ENCODE measurements at places on chromosomes 12 and 14. TPM values are rescaled to one million over a fixed set of nuclear protein-coding genes. Genes with fewer than 3 reads are reported as not detected.

The CPNE6 gene
- not detected for total RNA-seq

The NID2 gene
- 1.6 TPM for total RNA-seq

The INHBC gene
- not detected for total RNA-seq

The SOCS2 gene
- 24.1 TPM for total RNA-seq

The PKP2 gene
- 37.1 TPM for total RNA-seq

The TMEM106C gene
- total RNA-seq = 133 TPM

The ADGRD1 gene
- not detected for total RNA-seq

The DCN gene
- 21.4 TPM for total RNA-seq

The NTS gene
- not detected for total RNA-seq

The ERBB3 gene
- total RNA-seq = 6.2 TPM

The FAM216A gene
- total RNA-seq = 5.1 TPM

The RASAL1 gene
- total RNA-seq = 0.04 TPM

The RNASE7 gene
- total RNA-seq = 5.5 TPM

The LRRIQ1 gene
- 0.08 TPM for total RNA-seq

The BATF gene
- total RNA-seq = not detected

The NEUROD4 gene
- not detected for total RNA-seq

The CYP27B1 gene
- total RNA-seq = 92.0 TPM

The DPPA3 gene
- total RNA-seq = not detected

The RPL10L gene
- total RNA-seq = not detected

The SLC24A4 gene
- total RNA-seq = 0.08 TPM

The OR4N2 gene
- not detected for total RNA-seq

The MGP gene
- total RNA-seq = not detected

The B3GNT4 gene
- 0.23 TPM for total RNA-seq

The IFNG-AS1 gene
- not detected for total RNA-seq

The ANKRD33 gene
- total RNA-seq = not detected

The SSTR1 gene
- not detected for total RNA-seq

The SLCO1C1 gene
- total RNA-seq = not detected

The ANKRD52 gene
- total RNA-seq = 11.9 TPM

The GNB3 gene
- 0.47 TPM for total RNA-seq

The ADAM21 gene
- total RNA-seq = 0.55 TPM

The RND1 gene
- not detected for total RNA-seq

The CISTR gene
- not detected for total RNA-seq

The COX8C gene
- not detected for total RNA-seq

The HCFC2 gene
- total RNA-seq = 4.8 TPM

The SYT1 gene
- 1.9 TPM for total RNA-seq

The CPSF6 gene
- total RNA-seq = 31.1 TPM

The TEX52 gene
- total RNA-seq = not detected

The PPP1R3E gene
- 0.70 TPM for total RNA-seq

The TRAFD1 gene
- 24.9 TPM for total RNA-seq

The CD69 gene
- total RNA-seq = not detected

The INHBE gene
- not detected for total RNA-seq

The PTGER2 gene
- 1.2 TPM for total RNA-seq

The PTHLH gene
- total RNA-seq = 391 TPM

The IL22 gene
- not detected for total RNA-seq

The MORN3 gene
- not detected for total RNA-seq

The ZNF26 gene
- total RNA-seq = 3.9 TPM

The FOXG1 gene
- not detected for total RNA-seq

The STON2 gene
- 81.2 TPM for total RNA-seq

The KCNC2 gene
- total RNA-seq = not detected

The RERGL gene
- total RNA-seq = not detected

The ERP27 gene
- 0.19 TPM for total RNA-seq

The GLIPR1L2 gene
- 0.47 TPM for total RNA-seq

Measured in hair follicular keratinocyte (primary cell).